ENCODE measurements at places on chromosomes 16 and 17.
A peak's percentile ranks its signal among the peaks of the same experiment; 100 is the strongest.

DNA sequence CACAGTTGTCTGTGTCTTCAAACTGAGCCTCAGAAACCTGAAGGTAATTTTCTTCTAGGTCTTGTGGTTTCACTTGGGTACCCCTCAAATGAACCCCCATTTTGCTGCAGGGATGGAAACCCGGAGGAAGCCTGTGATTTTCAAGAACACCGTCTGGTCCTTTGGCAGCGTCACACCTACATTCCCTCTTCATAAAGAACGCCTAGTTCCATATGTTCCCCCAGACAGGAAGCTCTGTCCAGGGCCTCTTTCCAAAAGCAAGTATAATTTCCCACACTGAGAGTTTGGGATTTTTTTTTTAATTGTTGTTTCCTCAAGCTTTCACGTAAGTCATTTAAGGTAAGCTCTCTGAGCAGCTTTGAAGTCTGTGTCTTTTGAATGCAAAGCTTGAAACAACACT is 515.0 kb downstream of the TMEM114 start:
- no peak for DNase-seq

DNA sequence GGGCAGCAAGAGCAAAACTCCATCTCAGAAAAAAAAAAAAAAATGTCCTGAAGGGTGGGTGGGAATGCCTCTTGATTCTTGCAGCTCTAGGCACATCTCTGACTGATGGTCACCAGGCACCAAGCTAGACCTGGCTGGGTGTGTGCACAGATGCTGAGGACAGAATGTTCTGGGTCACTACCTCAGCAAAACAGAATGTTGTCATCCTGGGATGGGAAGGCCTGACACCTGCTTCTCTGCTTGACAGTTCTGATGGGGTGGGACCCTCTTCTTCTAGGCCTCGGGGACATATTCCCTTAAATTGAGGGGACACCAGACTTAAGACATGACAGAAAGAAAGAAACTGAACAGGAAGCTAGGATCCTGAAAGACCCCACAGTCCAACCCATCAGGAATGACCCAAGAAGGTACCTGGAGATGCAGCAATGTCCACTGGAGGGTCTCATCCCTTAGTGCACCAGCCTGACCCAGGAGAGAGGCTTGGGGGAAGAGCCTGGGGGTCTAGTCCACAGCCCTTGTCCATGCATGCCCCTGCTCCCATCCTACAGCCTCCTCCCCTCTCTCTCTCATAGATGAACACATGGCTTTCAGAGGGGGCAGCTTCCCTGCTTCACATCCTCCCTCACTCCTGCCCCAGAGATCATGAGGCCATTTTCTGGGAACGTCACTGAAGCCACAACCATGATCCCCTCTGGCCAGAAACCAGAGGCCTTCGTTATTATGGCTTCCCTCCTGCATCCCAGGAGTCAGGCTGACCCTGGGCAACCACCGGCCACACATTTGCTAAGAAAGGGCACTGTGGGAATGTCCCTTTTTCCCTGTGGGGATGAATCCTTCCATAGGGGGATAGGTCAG is 3.8 kb upstream of the STAT5B start:
- no peak for DNase-seq

GRCh38 chr17:37117373-37118142 is 168.8 kb downstream of the AATF start:
- DNase-seq: no peak

- DNase-seq: no peak
Observed at GRCh38 chr16:66103211-66103610, 263.3 kb upstream of the CDH5 start.

GRCh38 chr16:25566183-25566582 is 125.6 kb upstream of the HS3ST4 start:
- no peak for DNase-seq

- no peak for DNase-seq
Observed at GRCh38 chr17:69997332-69997731, 77.7 kb upstream of the KCNJ16 start.

GRCh38 chr16:1493746-1494094 is 560 bp downstream of the TELO2 start:
- DNase-seq: no peak

- DNase-seq: no peak
Observed at GRCh38 chr16:10902999-10903398, 26.0 kb downstream of the CIITA start.

DNA sequence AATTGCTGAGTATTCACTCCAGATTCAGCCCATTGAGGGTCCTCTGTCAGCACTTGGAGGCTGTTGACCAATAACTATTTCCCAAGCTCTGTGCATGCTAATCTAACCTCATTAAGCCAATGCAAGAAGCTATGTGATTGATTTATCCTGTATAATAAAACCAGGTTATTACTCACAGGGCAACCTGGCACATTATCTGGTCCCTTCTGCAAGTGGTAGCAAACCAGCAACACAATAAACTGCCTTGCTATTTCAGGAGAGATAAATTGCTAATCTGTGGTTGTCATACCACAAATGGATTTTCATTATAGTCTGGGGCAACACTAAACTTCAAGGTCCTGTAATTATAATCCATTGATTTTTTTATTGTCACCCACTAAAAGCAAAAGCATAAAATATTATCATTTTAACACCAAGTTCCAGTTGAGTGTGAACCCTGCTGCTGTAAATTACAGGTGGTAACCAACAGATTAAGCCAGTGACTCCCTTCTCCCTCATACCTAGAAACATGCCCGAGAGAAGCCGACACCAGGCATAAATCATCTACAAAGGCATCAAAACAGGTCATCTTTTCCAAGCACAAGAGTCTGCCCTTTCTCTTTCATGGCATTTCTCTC is 51.1 kb upstream of the SOX9 start:
- no peak for DNase-seq

GRCh38 chr16:57627184-57627871 is 1.1 kb upstream of the ADGRG1 start:
- DNase-seq: no peak

- peak; percentile 15 for DNase-seq
Observed at GRCh38 chr17:35372846-35373533, 431 bp downstream of the SLFN11 start.

GRCh38 chr17:7858522-7858810 is 663 bp downstream of the CYB5D1 start:
- no peak for DNase-seq

DNA sequence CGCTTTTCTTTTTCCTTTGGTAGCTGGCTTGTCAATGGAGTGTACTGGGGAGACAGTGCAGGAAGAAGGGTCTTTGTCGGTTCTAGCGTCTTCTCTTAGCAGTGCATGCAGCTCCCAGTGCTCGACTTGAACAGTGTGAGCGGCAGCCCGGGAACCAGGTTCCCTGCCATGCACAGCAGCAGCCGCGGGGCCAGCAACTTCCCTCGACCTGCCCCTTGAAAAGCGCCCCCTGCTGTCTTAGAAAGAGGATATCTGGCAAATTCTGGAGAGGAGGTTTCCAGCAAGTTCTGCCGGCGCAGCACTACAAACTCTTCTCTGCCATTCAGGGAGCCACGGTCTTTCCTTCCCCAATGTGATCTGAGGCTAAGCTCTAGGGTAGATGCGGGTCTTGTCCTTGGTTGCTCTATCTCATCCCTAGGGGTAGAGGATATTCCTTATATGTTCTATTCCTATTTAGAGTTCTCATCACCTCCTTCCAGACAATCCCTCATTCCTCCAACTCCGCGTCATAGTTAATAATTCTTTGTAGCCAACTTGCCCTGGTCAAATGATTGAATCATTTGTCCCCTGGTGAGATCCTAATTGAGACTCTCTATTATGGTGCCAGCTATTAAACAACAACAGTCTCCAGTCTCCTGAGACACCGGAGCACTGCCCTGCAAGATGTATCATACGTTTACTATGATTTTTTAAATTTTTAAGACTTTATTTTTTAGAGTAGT is 451.3 kb downstream of the PMP22 start:
- peak; percentile 46 for DNase-seq

GRCh38 chr17:76888661-76889060 is 20.5 kb downstream of the MGAT5B start:
- DNase-seq: no peak

All from Jurkat, Clone E6-1 (cell line).